ENCODE measurements at places on chromosomes 2 and 18.

GRCh38 chr2:148660999-148661398 is 16.4 kb downstream of the EPC2 start:
- DNase-seq = no peak

DNA sequence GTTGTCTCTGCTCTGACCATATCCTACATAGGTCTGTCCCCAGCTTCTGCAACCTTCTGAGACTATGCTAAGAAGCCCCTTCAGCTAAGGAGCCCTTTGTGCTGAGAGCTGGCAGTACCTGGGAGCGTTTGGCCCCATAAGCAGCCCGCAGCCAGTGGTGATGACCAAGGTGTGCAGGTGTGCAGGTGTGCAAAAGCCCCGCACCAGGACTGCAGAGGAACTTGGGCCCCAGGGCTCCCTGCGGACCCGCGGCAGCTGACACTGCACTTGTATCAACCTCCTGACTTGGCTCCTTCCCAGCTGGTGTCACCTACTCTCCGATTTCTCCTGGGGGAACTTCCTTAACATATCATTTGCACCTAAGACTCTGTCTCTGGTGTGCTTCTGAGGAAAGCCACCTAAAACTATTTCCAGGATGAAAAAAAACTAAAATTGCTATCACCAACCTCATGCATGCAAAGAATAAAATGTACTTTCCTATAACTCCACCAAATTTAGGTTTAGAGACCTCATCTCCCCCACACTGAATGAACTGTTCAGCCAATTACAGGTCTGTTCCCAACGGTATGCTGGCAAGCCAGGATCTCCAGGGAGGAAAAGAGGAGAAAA is 16.1 kb upstream of the GNAL start:
- DNase-seq = no peak

- no peak for DNase-seq
Measured at GRCh38 chr18:54218299-54218698, 6.2 kb downstream of the MBD2 start.

GRCh38 chr2:99481527-99481926 is 8.3 kb downstream of the REV1 start:
- no peak for DNase-seq

- no peak for DNase-seq
Measured at GRCh38 chr2:39027421-39027820, 93.4 kb downstream of the SOS1 start.

GRCh38 chr2:197498235-197498936 is 1.3 kb downstream of the HSPD1 start:
- no peak for DNase-seq

- no peak for DNase-seq
Measured at GRCh38 chr18:2683055-2683454, 27.5 kb downstream of the SMCHD1 start.

DNA sequence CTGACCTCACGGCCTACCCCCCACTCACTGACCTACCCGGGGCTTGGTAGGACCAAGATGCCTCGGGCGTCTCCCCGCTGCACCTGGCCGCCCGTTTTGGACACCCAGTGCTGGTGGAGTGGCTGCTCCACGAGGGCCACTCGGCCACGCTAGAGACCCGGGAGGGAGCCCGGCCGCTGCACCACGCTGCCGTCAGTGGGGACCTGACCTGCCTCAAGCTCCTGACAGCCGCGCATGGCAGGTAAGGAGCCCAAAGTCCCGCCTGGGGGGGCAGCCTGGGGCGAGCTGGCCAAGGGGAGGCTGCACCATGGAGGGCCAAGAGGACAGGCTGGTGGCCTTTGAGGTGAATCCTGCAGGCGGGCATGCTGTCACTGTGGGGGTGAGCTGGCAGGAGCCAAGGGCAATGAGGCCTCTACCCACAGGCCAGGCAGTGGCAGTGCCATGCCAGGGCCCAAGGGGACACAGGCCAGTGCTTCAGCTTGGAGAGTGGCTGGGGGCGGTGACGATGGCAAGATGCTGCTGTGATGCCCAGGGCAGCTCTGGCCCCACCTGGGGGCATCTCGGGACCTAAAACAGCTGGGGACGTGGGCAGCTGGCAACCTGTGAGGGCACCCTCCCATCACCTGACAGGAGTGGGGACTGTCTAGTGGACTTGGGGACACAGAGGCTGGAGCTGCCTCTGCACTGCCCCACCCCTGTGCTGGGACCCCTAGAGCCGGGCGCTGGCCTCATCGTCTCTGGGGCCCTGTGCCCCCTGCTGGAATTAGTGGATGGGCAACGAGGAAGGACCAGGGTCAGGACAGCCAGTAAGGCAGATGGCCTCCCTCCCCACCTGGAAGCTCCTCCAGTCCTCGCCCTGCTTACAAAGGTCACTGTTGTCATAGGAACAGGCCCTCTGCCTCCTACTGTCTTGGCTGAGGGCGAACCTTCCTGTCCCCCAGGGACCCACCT is 2.0 kb downstream of the ESPNL start:
- no peak for DNase-seq

GRCh38 chr2:133532919-133533318 is 35.3 kb downstream of the NCKAP5 start:
- no peak for DNase-seq

GRCh38 chr18:24942144-24942543 is 409.8 kb downstream of the ZNF521 start:
- DNase-seq = no peak

DNA sequence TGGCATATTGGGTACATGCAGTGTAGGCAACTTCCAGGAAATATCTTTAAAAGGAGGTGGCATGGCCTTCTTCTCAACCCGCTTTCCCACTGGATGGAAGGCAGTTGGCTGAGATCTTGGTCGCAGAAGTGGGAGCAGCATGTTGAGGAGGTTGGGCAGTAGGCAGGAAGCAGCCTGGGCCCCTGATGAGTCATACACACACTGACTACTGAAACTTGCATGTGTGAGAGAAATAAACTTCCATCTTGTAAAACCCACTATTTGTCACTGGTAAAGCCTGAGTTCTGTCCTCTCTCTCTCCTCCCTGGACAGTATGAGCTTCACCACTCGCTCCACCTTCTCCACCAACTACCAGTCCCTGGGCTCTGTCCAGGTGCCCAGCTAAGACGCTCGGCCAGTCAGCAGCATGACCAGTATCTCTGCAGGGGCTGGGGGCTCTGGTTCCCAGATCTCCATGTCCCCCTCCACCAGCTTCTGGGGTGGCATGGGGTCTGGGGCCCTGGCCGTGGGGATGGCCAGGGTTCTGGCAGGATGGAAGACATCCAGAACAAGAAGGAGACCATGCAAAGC is 233.8 kb upstream of the SPRED2 start:
- DNase-seq = no peak

DNA sequence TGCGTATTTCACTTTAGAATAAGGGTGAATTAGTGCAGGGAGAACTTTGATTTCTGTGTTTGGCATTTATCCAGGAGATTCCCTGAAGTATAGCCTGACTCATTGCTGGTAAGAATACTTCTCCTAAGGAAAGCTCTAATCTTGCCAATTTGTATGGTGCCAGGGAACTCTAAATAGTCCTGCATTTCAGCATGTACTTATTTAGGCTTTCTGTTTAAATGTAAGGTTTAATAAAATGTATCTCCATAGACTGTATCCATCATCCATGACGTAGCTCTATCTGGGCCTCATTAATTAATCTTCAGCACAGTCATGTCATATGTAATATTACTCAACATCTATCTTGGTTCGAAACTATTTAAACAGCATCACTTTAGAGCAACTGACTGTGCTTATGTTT is 127.7 kb downstream of the DOK6 start:
- no peak for DNase-seq

- DNase-seq = no peak
Measured at GRCh38 chr2:55345064-55345463, 74.6 kb downstream of the CCDC88A start.

DNA sequence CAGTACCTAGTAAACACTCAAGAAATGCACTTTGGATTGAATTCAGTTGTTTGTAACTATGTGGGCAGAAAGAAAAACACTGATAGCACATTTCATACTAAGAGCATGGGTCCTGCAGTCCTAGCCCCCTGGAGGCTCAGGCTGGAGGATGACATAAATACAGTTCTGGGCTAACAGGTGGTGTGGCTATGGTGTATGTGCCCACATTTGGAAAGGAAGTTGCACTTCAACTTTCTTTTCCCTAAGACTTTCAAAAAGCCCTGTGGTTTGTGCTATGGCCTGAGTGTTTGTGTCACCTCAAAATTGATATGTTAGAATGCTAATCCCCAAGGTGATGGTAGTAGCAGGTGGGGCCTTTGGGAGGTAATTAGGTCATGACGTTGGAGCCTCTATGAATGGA is 218.2 kb downstream of the CDCA7 start:
- DNase-seq = no peak

GRCh38 chr2:203500951-203501350 is 34.1 kb downstream of the RAPH1 start:
- DNase-seq = no peak

GRCh38 chr2:74739129-74739528 is 85.1 kb downstream of the SEMA4F start:
- DNase-seq = no peak

- DNase-seq = no peak
Measured at GRCh38 chr2:150475479-150476250, 11.8 kb downstream of the RND3 start.

- no peak for DNase-seq
Measured at GRCh38 chr2:39023649-39024048, 97.2 kb downstream of the SOS1 start.

GRCh38 chr2:200174433-200175216 is 131.9 kb upstream of the SPATS2L start:
- DNase-seq = no peak

DNA sequence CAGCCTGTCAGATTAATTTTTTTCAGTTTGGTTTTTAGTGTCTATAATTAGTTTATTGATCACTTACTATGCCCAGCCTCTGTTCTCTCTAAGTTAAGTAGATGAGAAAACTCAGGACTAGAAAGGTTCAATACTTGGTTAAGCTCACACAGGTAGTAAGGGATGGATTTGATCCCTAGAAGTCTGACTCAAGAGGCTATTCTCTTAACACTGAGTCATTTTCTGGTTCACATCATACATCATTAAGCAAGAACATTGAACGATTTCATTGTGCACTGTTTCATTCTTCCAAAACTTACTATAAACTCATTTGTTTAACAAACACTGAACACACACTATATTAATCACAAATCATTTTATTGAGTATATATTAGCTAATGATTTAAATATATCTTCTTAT is 54.1 kb upstream of the SLC38A11 start:
- no peak for DNase-seq

DNA sequence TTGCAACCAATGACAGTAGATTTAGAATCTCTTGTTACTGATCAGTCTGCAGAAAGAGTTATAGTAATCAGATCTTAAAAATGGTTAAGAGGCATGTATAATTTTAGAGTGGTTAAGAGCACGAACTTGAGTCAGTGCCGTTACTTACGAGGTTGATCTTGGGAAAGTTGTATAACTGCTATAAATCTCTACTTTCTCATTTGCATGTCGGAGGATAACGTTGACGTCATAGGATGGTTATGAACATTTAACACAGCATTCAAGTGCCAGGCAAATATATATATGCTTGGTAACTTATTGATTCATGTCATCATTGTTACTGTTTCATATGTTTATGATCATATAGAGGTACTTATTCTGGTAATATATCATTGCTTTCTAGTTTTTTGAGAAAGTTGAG is 146.2 kb downstream of the ARHGAP28 start:
- DNase-seq = no peak

GRCh38 chr2:174634130-174635014 is 36.8 kb upstream of the WIPF1 start:
- no peak for DNase-seq

DNA sequence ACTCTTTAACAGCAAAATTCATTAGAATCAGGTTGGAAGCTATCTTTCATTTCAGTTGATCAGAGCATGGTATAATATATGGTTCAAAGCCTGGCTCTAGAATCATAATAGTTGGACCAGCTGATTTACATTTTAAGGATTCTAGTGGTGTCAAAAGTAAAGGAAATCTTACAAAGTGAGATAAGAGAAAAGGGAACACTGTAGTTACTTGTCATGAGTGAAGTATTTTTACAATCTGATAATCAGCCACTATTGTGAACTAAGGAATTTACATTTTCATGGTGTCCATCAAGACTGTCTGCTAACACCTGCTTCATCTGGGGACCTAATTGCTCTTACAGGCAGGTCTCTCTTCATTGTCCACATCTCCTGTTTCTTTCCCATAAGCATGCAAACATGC is 161.1 kb downstream of the SLC39A10 start:
- DNase-seq = no peak

DNA sequence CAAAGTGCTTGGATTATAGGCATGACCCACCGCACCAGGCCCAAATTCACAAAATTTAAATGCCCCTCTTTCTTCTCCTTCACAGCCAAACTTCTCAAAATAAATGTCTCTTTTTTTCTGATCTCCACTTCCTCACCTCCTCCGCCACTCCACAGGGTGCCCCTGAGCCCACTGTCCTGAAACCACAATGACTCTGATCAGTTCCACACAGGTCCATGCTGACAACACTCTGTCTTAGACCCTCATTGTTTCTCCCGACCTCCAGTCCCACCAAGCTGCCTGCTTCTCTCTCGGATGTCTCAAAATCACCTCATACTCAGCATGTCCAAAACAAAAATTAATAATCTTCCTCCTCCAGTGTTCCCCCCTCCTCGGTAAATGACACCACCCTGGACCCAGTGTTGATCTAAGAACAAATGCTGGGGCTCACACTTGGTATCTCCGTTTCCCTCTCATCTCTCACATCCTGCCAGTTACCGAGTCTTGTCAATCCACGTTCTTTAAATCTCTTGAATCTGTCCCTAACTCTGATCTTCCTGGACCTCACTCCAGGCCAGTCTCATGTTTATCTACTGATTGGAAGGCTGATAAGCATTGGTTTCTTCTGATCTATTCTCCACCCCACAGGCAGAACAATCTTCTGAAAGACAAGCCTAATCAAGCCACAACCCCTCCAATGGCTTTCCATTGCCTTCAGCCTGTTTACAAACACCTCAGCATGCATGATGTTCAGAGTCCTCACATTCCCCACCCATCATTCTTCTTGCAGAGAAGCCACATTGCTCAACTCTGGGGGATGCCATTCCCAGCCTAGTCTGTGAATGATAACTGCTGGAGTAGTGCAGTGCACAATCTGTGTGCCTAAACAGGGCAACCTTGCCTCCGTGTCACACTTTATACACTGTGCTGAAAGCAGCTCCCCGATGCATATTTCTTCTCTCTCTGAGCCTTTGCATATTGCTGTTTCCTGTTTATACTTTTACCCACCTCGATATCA is 12.4 kb upstream of the ANKRD44 start:
- DNase-seq = no peak

GRCh38 chr2:217939629-217940245 is 63.1 kb downstream of the TNS1 start:
- DNase-seq = no peak

GRCh38 chr2:190791347-190791975 is 89.2 kb upstream of the GLS start:
- no peak for DNase-seq

Measured in caudate nucleus (tissue), 63 donors.